Activated T-cell treated with anti-CD3 and anti-CD28 coated beads for 48 hours (primary cell): ENCODE measurements at places on chromosomes 7 and 10.

DNA sequence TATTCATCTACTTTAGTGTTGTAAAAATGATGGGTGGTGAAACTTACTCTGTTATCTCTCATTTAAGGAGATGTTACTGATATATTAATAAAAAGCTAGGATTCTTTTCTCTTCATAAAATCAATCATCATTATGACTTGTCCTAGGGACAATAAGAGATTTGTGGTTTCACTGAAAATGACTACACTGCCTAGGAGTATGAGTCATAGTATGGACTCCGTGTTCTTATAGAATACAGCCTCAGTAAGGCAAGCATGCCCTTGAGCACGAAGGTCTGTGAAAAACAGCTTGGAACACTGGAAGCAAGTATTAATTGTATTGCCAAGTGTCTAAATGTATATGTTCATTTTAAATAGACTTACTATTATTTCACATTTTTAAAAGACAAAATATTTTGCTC is 749.2 kb upstream of the PCDH15 start:
- DNase-seq: no peak

- DNase-seq: no peak
Observed at GRCh38 chr7:12064586-12065127, 146.4 kb upstream of the TMEM106B start.

DNA sequence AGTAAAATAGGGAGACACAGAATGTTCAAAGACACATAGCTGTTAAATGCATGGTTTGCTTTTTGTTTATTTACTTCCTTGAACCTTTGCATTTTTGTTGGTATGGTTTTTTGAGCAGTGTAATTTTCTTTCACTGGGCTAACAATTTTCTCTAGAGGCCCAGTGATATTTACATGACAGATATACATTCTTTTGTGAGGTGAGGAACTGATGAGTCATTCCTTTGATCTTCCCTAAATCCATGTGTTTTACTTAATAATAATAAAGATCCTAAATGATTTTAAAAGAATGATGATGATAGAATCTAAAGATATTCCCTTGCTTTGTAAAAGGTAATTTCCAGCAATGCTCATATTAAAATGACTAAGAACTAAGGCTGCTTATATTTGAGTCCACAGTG is 188.5 kb upstream of the ANK3 start:
- no peak for DNase-seq

DNA sequence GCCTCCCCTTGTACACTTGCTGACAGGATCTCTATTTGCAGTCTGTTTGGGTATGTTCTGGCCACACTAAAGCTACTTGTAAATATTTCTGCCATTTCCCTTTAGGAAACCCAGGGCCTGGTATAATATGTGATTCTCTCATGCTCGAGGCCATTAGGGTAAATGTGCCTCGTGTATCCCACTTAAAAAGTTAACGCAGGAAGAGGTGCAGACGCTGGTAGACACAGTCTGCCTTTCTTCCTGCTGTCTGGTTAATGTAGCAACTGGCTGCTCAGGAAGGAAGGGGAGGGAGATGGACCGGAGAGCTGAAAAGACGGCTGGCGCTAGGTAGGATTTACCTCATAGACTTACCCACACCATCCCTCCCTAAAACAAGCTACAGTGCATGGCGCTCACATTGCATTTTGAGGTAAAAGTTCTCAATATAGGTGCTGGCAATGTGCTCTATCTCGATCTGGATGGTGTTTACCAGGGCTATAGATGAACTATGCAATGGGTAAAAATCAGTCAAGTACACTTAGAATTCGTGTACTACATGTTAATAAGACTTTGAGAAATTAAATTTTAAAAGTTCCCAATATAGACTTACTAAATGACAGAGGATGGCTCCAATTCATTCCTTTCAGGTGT is 125.9 kb downstream of the JAZF1 start:
- DNase-seq: no peak
